ENCODE measurements at places on chromosomes 4 and X. TPM values are rescaled to one million over a fixed set of nuclear protein-coding genes. Genes with fewer than 3 reads are reported as not detected.

HDAC8 gene
- 53.5 TPM for total RNA-seq

ARMCX5 gene
- total RNA-seq = 11.6 TPM

UGT8 gene
- total RNA-seq = 23.1 TPM

FGA gene
- not detected for total RNA-seq

NOX1 gene
- total RNA-seq = not detected

NXF3 gene
- total RNA-seq = 0.39 TPM

IGFBP7 gene
- 96.4 TPM for total RNA-seq

SULT1E1 gene
- not detected for total RNA-seq

STAP1 gene
- not detected for total RNA-seq

BTC gene
- total RNA-seq = 0.91 TPM

PABPC1L2B gene
- total RNA-seq = 27.0 TPM

AKAP4 gene
- not detected for total RNA-seq

POU3F4 gene
- 2.3 TPM for total RNA-seq

TCEAL5 gene
- total RNA-seq = 52.0 TPM

TSPAN7 gene
- total RNA-seq = 624 TPM

MAGEC1 gene
- total RNA-seq = not detected

BCAP31 gene
- 169 TPM for total RNA-seq

FOXR2 gene
- total RNA-seq = not detected

ASMTL gene
- total RNA-seq = 34.4 TPM

PLXNB3 gene
- 139 TPM for total RNA-seq

PNPLA4 gene
- 15.3 TPM for total RNA-seq

BGN gene
- 46.9 TPM for total RNA-seq

STARD8 gene
- total RNA-seq = 6.9 TPM

MUC7 gene
- total RNA-seq = not detected

ZNF157 gene
- total RNA-seq = 3.2 TPM
